ENCODE measurements at places on chromosomes 5 and 9.

DNA sequence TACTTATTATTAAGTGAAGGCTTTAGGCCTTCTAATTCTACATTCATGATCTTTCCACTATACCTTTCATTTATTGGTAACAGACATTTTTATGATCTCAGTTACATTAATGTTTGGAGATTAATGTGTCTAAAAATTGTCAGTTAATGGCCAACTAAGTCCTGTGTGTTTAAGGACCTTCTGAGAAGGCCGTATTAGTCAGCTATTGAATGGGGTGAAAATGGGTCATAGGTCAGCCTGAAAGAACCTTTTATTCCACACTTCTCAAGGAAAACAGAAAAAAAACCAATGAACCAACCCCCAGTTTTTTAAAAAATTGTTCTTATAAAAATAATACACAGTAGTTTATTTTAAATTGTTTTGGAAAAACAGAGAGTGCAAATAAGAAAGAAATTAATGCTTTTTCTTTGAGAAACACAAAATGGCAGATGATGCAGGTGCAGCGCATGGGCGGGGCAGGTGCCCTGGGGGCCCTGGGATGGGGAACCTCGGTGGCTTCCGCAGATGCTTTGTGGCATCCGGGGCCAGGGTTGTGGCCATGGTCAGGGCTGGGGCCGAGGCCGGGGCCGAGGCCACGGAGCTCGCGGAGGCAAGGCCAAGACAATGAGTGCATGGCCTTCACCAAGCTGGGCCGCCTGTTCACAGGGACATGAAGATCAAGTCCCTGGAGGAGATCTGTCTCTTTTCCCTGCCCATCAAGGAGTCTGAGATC is 141.9 kb downstream of the SPATA31D1 start:
- DNase-seq = no peak

DNA sequence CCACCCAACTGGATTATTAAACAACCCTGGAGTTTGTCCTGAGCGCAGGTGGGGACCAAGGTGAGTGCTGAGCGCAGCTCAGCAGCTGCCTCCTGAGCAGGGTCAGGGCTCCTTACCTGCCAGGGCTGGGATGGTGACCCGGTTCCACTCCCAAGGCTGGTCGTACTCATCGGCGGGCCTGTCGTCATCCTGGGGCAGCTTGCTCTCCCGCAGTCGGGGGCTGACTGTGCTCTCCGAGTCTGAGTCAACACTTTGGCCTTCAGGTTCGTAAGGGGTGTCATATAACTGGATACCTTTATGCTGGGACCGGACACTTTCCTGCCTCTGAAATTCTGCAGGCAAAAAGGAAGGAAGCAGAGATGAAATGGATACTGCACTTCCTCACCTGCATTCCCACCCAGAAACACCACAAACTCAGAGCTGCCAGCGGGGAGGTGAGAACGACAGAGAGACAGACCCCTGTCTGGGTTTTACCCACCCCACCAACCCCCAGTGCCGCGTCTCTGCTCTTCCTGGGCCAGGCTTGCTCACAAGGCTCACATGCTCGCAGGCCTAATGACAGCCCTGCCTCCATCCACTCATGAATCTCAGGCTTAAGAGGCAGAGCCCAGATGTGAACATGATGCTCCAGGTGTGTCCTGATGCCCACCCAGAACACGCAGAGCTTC is 70.7 kb upstream of the SLC25A51 start:
- DNase-seq = no peak

- no peak for DNase-seq
These were observed 49.7 kb downstream of the AHRR start for GRCh38 chr5:370959-371810.

- no peak for DNase-seq
These were observed 10.1 kb downstream of the TXN start for GRCh38 chr9:110246214-110246613.

- no peak for DNase-seq
These were observed 597.9 kb upstream of the SGCD start for GRCh38 chr5:155728857-155729683.

DNA sequence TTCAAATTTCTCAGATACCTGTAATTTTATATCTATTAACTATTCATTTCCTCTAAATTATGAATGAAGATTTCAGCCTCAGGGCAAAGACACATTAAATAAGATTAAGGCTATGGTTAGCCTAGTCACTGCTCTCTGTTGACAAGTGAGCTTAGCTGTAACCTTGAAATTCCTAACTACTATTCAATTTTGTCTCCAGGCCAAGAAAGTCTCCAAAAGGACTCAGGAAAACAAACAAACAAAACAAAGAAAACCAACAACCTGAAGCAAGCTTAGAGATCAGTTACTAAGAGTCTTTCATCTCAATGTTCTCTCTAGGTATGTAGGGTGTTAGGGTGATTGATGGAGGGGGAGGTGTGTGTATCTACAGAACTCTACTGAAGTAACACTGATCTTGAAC is 9.6 kb upstream of the CTNNAL1 start:
- no peak for DNase-seq

DNA sequence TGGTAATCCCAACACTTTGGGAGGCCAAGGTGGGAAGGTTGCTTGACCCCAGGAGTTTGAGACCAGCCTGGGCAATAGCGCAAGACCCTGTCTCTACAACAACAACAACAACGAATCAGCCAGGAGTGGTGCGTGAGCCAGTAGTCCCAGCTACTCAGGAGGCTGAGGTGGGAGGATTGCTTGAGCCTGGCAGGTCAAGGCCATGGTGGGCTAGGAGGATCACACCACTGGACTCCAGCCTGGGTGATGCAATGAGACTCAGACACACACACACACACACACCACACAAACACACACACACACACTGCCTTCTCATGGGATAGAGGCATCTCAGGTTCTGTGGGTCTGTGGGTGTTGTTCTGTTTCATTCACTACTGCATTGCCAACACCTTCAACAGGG is 115.0 kb downstream of the DCP2 start:
- DNase-seq = no peak

- DNase-seq = no peak
These were observed 430.7 kb downstream of the GADD45G start for GRCh38 chr9:90035471-90035870.

GRCh38 chr9:76882686-76883085 is 23.2 kb downstream of the PRUNE2 start:
- no peak for DNase-seq

GRCh38 chr9:20989923-20990341 is 41.5 kb downstream of the HACD4 start:
- no peak for DNase-seq

DNA sequence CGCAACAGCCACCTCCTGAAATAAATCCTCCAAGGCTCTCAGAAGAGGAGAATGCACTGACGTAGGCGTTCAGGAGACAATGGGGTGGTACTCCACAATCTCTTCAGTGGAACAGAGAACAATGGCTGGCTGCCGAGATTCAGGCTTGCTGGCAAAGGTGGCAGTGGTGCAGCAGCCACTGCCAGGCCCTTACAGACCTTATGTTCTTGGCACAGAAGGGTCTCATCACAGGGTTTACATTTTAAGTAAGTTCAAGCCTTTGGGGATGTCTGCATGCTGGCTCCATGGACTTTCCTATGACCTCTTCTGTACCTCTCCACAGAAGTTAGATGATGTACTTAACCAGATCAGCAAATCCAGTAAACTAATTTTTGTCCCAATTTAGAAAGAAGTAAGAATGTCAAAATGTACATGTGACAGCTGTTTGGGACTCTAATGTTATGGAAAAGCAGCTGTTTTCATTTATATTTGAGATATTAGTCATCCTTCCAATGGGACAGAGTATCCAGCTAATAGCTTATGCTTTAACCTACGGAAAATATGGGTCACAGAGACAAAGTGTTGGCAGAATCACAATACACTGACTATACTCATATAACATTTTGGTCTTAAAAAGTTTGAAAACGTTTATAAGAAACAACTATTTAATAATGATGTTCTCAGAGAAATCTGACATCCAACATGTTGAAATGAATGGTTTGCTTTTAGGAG is 180.9 kb downstream of the MAPKAP1 start:
- DNase-seq = no peak

GRCh38 chr9:93126825-93127368 is 7.2 kb downstream of the NINJ1 start:
- DNase-seq = no peak

DNA sequence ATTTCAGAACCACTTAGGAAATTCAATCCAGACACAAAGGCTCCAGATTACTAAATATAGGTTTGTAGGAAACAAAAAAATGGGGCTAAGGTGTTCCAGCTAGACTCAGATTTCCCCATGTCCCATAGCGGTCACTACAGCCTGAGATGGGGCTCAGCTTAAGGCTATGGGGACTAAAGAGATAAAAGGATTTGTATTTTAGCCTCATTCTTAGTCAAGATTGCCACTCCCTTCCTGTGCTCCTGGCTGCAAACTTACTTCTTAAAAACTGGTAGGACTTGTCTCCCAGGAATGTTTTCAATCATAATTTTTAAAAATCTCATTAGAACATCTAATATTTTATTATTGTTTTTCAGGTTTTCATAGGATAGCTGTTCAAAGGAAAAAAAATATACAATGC is 253.8 kb upstream of the DAB2 start:
- no peak for DNase-seq

- DNase-seq = no peak
These were observed 3.0 kb downstream of the TLE4 start for GRCh38 chr9:79574781-79575180.

GRCh38 chr9:3954331-3955304 is 345.2 kb downstream of the GLIS3 start:
- DNase-seq = no peak
